Body of pancreas (tissue), 4 donors: ENCODE measurements at places on chromosomes 7 and 10.

GRCh38 chr7:96297876-96298275, 24.0 kb downstream of the SLC25A13 start:
- no peak for DNase-seq

- no peak for DNase-seq
Measured at GRCh38 chr10:117014835-117015234, 9.8 kb upstream of the SHTN1 start.

DNA sequence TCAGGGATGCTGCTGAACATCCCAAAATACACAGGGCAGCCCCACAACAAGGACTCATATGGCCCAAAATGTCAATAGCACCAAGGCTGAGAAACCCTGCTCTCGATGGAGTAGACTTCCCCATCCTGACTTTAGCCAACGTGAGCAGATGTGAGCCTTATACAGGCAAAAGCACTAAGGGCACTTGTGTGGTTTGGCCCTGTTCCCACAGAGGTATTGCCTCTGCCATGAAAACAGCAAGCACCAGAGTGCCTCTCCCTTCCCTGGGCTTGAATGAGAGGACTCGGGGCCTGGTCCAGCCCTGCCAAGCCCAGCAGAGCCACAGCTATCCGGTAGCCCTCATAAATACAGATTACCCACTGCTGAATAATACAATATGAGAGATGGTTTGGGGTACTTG, 47.5 kb downstream of the ACSM6 start:
- DNase-seq, result no peak

DNA sequence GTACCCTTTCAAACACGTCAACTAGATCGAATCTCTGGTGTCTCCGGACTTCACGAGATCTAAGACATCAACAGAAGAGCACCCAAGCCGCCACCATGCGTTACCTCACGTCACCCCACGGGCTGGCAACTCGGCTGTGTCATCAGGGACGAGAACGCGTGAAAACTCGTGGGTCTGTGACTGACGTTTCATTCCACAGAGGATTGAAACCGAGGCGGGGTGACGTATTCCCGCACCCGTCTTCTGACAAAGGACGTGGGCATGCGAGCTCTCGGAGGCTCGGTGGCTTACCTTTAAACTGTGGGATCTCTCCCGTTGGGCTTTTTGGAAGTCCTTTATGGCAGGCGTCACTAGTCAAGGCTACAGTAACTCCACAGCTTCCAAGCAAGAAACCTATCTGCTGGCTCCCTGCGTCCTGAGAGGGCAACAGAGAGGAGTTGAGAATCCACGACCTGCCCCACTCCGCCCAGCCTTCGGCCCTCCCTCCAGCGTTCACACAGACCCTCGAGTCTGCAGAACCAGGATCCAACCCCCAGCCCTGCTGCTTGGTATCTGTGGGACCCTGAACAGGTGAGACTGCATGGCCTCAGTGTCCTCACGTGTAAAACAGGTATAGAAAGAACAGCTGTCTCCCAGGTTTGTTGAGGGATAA, 255.3 kb downstream of the ZMYND11 start:
- no peak for DNase-seq

GRCh38 chr10:84269773-84270172, 24.9 kb downstream of the RGR start:
- DNase-seq, result no peak
